ENCODE measurements at places on chromosomes 2 and 18. TPM values are rescaled to one million over a fixed set of nuclear protein-coding genes. Genes with fewer than 3 reads are reported as not detected.

The RFTN2 gene
- not detected for total RNA-seq

- no peak overlapping the region for H3K4me3 ChIP-seq
- no peak overlapping the region for H3K27ac ChIP-seq
- H3K36me3 ChIP-seq = no peaks in the 10 kb centered on the region
- H3K27me3 ChIP-seq = peaks cover 1% of the 10 kb centered on the region
- H3K4me1 ChIP-seq = no peaks in the 10 kb centered on the region
Measured at GRCh38 chr2:204652063-204652462, 106.8 kb downstream of the PARD3B start.

- DNase-seq = no peak
- no peaks in the 10 kb centered on the region for H3K36me3 ChIP-seq
- H3K4me3 ChIP-seq = no peak overlapping the region
- H3K4me1 ChIP-seq = no peaks in the 10 kb centered on the region
- H3K27me3 ChIP-seq = no peaks in the 10 kb centered on the region
Measured at GRCh38 chr2:46924038-46924437, 8.4 kb upstream of the MCFD2 start.

The GREB1L gene
- not detected for total RNA-seq

The ERICH2 gene
- not detected for total RNA-seq

GRCh38 chr2:169741-170140 is 94.1 kb downstream of the SH3YL1 start:
- no peak overlapping the region for H3K4me3 ChIP-seq
- H3K27ac ChIP-seq = no peak overlapping the region
- no peaks in the 10 kb centered on the region for H3K36me3 ChIP-seq
- no peak for DNase-seq

DNA sequence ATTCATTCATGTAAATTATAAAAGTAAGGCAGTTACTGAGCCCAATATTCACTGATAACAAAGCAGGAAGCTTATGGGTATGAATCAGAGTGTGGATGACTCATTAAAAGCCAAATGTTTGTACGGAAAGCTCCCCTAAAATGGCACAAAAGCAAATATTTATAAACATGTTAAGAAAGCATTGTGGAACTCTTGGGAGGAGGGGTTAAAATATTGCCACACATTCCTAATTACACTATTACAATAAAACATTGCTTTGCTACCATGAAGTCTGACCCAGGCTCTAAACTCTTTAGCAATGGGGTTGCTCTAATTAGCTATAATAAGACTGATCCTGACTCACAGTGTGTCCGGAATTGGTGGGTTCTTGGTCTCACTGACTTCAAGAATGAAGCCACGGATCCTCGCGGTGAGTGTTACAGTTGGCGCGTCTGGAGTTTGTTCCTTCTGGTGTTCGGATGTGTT is 110.9 kb downstream of the NAB1 start:
- no peak overlapping the region for H3K27ac ChIP-seq
- H3K36me3 ChIP-seq = no peaks in the 10 kb centered on the region
- H3K4me1 ChIP-seq = no peaks in the 10 kb centered on the region
- no peak for DNase-seq

GRCh38 chr2:169131587-169132512 is 62.5 kb downstream of the DHRS9 start:
- no peaks in the 10 kb centered on the region for H3K36me3 ChIP-seq
- H3K4me1 ChIP-seq = no peaks in the 10 kb centered on the region

DNA sequence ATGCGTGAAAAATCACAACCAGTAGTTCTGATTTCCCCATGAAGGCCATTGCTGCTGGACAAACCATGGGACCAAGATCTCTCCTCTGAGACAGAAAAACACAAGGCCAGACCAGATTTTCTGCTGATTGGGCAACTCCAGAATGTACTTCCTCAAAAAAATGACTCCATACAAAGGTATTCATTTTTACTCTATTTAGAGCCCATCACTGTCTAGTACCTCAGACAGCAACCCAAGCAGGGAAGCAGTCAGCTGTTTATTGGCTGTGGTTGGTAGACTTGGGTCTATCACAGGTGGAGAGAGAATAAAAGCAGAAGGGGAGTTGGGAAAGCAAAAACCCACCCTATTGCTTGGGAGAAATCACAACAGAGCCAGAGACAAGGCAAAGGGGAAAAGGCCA is 219.9 kb downstream of the PIK3C3 start:
- H3K4me3 ChIP-seq = no peak overlapping the region
- H3K27ac ChIP-seq = no peak overlapping the region
- DNase-seq = no peak
- no peaks in the 10 kb centered on the region for H3K27me3 ChIP-seq
